NCI-H1105 (cell line): ENCODE measurements at places on chromosomes 12 and 14.

- DNase-seq, result no peak
Observed at GRCh38 chr12:106976668-106977067, 10.3 kb downstream of the MTERF2 start.

- DNase-seq, result no peak
Observed at GRCh38 chr14:73188501-73188911, 48.8 kb upstream of the PAPLN start.

GRCh38 chr14:100187247-100187833 lies 27.9 kb upstream of the DEGS2 start:
- no peak for DNase-seq

GRCh38 chr12:17158201-17158600 lies 552.2 kb upstream of the LMO3 start:
- DNase-seq, result no peak

- no peak for DNase-seq
Observed at GRCh38 chr12:15602051-15602672, 187.0 kb downstream of the EPS8 start.

DNA sequence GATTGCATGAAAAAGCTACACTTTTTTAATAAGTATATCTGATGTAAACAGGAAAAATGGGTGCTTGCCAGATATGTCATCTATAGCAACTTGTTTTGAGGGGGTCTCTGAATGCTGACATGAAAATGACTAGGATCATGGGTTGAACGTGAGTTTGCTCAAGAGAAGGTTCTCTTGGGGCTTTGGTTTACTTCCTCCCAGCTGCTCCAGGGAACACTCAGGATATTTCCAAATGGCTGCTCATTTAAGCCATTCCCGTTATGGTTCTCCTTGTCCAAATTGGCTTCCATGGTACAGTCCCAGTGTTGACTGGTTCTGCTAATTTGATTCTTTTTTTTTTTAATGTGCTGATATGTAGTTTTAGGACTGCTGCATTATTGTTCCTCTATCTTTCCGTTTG lies 118.3 kb downstream of the ETV6 start:
- no peak for DNase-seq

DNA sequence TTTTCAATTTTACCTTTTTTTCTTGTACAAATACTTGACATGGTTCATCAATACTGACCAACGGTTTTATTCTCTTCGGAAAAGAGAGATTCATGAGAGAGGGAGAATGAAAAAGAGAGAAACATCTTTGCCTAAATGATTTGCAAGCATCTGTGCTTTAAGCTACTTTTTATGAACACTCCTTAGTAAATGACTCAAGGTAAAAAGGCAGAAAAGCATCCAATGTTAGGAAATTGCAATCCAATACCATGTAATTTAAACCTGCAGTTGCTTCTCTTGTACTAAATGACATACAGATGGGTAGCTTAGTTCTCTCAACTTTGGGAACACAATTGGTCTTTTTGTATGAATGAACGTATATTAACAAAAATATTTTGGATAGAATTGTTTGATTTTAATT lies 46.1 kb downstream of the MSRB3 start:
- no peak for DNase-seq

- no peak for DNase-seq
Observed at GRCh38 chr12:100213016-100213891, 12.6 kb downstream of the ACTR6 start.
